ENCODE measurements at places on chromosomes 5 and 9. TPM values are rescaled to one million over a fixed set of nuclear protein-coding genes. Genes with fewer than 3 reads are reported as not detected.

DNA sequence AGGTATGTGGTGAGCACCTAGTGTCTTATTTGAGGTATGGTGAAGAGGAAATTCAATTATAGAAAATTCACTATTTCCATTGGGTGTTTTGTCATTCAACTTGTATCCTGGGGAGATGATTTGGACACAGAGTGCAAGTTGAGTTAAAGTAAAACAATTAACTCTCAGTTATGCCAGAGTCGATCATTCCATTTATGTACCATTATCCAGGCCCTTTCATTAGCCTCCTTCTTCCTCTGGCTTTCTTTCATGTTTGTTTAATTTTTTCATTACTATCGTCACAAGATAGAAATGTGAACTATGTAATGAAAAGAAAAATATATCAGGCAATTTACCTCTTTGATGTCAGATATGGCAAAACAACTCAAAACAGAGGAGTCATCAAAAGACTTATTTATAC, 1347.2 kb upstream of the NUDT12 start:
- DNase-seq, result no peak

DNA sequence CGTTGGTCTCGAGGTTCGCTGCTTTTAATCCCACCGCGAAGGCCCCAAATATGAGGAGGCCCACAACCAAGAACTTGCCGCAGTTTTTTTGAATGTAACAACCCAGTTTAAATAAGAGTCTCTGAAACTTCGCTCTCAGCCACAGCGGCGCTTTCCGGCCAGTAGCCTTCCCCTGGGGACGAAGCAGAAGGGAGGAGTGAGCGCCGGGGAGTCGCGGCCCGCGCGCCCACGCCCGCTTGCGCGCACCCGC, 10.4 kb downstream of the PTCH1 start:
- DNase-seq, result peak; percentile 34

DNA sequence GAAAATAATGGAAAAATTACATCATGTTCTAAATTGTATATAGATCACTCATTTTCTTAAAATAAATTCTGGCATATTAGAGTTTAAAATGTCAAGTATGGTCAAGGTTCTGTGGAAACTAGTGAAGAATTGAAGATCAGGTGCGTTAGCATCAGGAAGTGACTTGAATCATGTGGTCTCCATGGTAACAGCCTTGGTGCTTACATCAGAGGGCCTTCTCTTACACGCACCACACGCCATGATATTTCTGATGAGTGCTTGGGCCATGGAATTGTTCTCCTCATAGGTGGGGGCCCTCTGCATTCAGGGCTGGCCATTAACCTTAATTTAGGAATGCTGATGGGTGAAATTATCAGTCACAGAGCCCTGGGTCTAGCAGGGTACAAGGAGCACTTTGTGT, 288.1 kb upstream of the EFNA5 start:
- no peak for DNase-seq

DNA sequence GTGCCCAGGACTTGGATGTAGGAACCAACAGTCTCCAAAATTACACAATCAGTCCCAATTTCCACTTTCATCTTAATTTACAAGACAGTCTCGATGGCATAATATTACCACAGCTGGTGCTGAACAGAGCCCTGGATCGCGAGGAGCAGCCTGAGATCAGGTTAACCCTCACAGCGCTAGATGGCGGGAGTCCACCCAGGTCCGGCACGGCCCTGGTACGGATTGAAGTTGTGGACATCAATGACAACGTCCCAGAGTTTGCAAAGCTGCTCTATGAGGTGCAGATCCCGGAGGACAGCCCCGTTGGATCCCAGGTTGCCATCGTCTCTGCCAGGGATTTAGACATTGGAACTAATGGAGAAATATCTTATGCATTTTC, 837 bp downstream of the PCDHB2 start:
- DNase-seq, result no peak

- peak; percentile 76 for DNase-seq
Measured at GRCh38 chr9:137278061-137278701, 655 bp downstream of the TOR4A start.

- DNase-seq, result peak; percentile 28
Measured at GRCh38 chr5:153629027-153629895, 138.8 kb downstream of the GRIA1 start.

Gene KIAA0825
- 2.2 TPM for total RNA-seq

DNA sequence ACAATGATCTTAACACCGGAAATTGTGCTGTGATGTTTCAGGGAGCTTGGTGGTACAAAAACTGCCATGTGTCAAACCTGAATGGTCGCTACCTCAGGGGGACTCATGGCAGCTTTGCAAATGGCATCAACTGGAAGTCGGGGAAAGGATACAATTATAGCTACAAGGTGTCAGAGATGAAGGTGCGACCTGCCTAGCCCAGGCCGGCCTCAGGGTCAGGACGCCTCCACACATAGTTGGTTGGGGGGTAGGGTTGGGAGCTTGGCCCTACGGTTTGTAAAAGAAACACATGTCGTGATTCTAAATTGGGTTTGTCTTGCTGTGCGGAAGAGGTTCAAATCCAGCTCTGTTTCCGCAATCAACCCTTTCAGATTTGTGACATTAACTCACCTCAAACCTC, 6.6 kb downstream of the FCN2 start:
- no peak for DNase-seq

DNA sequence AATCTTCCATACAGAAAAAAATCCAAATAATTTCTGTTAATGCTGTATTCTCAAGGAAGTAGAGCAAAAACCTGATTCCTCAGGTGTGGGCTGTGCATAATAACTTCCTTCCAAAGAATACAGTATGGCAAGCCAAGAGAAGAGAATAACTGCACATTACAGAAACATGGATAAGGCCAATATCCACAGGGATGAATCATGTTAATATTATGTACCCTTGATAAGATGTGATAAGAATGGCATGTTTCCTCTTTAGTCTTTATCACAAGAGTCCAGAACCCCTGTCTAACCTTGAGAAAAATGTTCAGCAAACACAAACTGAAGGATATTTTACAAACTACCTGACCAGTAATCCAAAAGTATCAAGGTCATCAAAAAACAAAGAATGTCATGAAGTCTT, 795.8 kb downstream of the SEMA5A start:
- no peak for DNase-seq

Gene PCDHB7
- total RNA-seq, result 1.0 TPM

DNA sequence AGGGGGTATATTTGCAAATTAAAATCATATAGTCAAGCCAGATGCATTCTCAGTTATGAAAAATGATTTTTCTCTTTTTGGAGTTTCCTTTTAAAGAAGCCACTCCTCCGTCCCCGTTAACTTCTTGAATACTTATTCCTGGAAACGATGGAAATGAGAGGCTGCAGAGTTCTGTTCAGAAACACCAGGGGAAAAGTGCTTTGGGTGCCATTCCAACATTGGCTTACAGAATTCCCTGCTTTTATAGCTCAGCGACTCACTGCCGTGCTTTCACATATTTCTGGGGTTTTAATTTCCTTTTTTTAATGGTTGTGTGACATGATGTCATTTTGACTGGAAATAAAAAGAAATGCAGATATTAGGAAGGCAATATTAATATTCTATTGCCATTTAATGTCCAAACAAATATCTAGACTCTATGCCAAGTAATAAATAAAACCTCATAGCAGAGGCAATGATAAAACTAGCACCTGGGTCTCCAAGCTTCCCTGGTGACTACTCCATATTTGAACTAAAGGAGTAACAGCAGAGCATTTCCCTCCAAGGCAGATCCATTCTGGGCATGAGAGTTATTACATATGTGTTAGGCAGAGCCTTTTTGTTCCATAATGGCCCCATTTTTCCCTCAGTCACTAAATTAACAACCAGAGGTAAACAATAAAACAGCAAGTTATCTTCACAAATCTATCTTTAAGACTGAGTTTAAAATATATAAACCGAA, 363.4 kb downstream of the EBF1 start:
- no peak for DNase-seq

Gene CACNA1B
- total RNA-seq, result 0.56 TPM

DNA sequence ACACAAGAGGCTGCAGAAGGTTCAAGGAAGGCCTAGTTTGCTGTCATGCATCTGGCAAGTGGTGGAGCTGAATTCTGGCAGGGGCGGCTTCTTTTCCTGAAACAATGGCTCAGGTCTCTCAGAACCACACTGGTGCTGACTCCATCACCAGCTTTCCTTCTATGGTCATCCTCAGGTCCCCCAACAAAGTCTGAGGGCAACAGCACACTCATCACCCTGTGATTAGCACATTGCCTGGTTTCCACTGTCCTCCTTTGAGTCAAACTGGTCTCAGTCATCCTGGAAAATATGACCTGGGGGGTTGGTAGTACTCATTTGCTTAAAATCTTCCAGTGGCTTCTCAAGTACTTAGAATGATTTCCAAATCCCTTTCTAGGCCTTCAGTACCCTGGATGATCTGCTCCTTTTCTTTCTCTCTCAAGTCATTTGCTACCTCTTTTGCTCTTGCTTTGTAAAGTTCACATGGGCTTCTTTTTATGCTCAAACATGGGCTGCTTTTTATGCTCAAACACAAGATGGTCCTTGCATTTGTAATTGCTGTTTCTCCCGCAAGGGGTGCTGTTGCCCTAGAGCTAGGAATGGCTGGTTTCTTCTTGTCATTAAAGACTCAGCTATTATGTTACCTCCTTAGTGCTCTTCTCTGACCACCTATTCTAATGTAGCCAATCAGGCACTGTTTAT, 144.9 kb downstream of the ALDH1A1 start:
- DNase-seq, result no peak

GRCh38 chr5:83538786-83539462, 67.4 kb downstream of the VCAN start:
- no peak for DNase-seq

GRCh38 chr9:133188006-133188842, 20.8 kb downstream of the OBP2B start:
- DNase-seq, result no peak

- no peak for DNase-seq
Measured at GRCh38 chr5:109307456-109307855, 102.3 kb downstream of the PJA2 start.

GRCh38 chr9:78811622-78812276, 514.8 kb downstream of the PSAT1 start:
- DNase-seq, result no peak

GRCh38 chr5:14342306-14342705, 199.2 kb downstream of the TRIO start:
- DNase-seq, result no peak

DNA sequence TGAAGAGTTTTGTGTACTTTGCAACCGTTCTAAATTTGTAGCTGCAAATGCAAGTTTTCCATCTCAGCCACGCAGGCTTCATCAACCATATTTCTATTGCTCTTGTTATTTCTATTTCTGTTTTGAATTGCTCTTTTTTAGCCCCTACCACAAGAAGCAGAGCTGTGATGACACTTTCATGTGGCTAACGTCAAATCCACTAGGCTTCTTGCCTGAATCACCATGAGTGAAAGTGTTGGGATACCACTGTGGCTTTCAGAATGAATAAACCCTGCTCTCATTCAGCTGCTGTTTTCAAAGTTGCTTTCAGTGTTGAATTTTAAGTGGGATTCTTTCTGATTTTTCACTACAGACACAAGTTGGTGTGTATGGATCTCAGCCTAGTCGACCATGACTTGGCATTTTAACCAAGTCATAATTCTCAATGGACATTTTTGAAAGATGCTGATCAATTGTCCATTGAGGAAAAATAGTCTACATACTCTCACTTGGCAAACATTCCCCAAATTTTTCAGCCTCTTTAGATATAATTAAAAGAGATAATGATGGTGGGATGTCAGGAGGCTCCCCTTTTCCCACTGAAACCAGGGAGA, 41.0 kb upstream of the MTAP start:
- no peak for DNase-seq

DNA sequence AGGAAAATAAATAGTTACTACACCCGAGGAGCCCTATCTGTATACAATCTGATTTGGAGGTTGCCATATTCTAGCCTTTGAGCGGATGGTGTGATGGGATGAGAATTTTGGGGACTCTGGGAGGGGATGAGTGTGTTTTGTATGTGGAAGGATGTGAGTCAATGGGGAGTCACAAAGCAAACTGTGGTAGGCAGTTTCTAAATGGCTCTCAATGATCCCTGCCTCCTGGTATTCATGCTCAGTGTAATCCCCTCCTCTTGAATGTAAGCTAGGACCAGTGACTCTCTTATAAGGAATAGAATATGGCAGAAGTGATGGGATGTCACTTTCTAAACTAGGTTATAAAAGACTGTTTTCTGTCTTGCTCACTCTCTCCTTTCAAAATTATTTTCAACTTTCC, 205.7 kb upstream of the RIOK2 start:
- no peak for DNase-seq

GRCh38 chr5:501831-502184, 22.4 kb downstream of the SLC9A3 start:
- DNase-seq, result no peak

GRCh38 chr5:153905219-153905618, 133.5 kb downstream of the FAM114A2 start:
- DNase-seq, result no peak

GRCh38 chr5:139371482-139372435, 11.3 kb downstream of the SLC23A1 start:
- DNase-seq, result peak; percentile 45

DNA sequence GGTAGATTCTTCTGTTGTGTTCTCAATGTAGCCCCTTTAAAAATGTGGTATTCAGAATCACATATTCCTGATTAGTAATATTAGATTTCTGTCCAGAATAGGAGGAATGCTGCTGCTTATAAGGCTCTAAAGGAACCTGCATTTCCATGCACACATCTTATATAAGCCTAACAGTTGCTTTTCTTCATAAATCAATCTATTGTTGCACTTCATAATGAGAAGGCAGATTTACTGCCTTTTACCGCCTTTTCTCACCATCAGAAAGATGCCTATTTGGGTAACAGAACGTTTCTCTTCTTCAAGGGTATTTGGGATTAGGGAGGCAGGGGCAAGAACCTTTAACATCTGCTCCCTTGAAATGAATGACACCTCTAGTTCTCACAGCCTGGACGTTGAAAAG, 243.4 kb downstream of the MLLT3 start:
- no peak for DNase-seq

DNA sequence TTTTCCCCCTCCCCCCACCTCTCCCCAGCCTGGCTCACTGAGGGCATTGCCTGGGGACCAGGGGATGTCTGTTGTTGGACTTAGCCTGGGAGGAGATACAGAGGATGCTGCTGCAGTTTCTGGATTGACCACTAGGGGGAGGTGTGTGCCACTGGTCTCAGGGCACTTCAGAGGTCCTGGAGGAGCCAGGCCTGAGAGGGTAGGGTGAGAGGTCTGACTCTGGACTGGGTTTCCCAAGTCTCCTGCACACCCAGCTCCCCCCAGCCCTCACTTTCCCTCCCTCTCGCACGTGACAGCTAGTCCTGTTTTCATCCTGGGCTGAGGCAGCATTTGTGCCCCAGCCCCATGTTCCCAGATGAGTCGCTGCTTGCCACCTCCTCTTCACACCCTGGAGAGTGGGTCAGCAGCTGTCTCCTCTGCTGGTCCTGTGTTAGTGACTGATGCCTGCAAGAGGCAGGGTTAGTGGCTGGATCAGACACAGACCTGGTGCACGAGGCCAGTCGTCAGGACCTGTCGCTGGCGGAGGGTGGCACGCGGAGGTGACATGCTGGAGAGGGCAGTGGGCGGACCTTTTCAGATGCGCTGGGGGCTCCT, 4.4 kb downstream of the IL3 start:
- DNase-seq, result peak; percentile 74

GRCh38 chr5:155416765-155417164, 403.2 kb downstream of the KIF4B start:
- DNase-seq, result no peak

Gene ACSL6
- 1.6 TPM for total RNA-seq
